Stimulated activated naive B cell treated with anti-CD40 and anti-IgM and Interleukin-4, amounts not matched to agents 10 μg/mL and 1 μg/mL and 100 μg/mL, for 72 hours (primary cell): ENCODE measurements at places on chromosomes 12 and 14.
A peak's percentile ranks its signal among the peaks of the same experiment; 100 is the strongest.

GRCh38 chr12:71949646-71950045 is 11.0 kb downstream of the TPH2 start:
- H3K27ac ChIP-seq = no peak overlapping the region
- no peaks in the 10 kb centered on the region for H3K4me1 ChIP-seq
- no peak for DNase-seq
- peaks cover 32% of the 10 kb centered on the region for H3K27me3 ChIP-seq
- no peaks in the 10 kb centered on the region for H3K36me3 ChIP-seq

DNA sequence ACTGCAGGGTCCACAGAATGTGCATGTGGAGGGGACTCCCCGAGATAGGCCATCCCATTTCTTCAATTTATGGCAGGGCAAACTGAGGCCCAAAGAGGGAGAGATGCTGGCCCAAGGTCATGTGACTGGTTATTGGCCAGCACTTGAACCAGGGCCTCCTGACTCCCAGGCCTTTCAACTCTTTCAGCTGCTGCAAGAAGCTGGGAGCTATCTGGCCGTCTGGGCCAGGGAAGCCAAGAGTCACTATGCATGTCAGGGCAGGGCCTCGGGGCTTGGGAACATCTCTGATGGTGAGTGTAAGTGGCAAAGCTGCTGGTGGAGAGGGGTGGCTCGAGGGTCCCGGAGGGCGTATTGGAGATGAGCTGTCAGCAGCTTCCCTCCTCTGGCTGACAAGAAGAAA is 9.5 kb upstream of the LTBP2 start:
- no peak for DNase-seq
- peaks cover 33% of the 10 kb centered on the region for H3K4me1 ChIP-seq
- no peak overlapping the region for H3K27ac ChIP-seq
- H3K36me3 ChIP-seq = peaks cover 2% of the 10 kb centered on the region

- H3K4me1 ChIP-seq = peaks cover 50% of the 10 kb centered on the region
- H3K4me3 ChIP-seq = peak overlapping the region; percentile 22
- no peaks in the 10 kb centered on the region for H3K27me3 ChIP-seq
- no peak for DNase-seq
These were observed 252.2 kb upstream of the ATP2B1 start for GRCh38 chr12:89960607-89961394.

GRCh38 chr14:50954811-50955372 is 10.6 kb upstream of the PYGL start:
- H3K4me1 ChIP-seq = peaks cover 7% of the 10 kb centered on the region
- H3K27me3 ChIP-seq = no peaks in the 10 kb centered on the region
- no peaks in the 10 kb centered on the region for H3K36me3 ChIP-seq
- H3K27ac ChIP-seq = no peak overlapping the region
- no peak for DNase-seq

DNA sequence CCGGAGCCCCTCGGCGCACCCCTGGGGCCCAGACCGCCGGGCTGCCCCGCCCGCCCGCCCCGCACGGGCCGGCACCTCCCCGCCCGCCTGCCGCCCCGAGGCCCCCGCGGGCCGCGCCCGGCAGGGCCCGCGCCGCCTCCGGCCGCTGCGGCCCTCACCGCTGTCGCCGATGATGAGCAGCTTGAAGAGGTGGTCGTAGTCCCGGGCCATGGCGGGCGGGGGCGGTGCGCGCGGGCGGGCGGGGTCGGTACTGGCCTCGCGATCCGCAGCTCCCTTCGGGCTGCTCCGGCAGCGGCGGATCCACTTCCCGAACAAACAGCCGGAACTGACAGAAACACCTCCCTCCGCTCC is at the start of gene RAB35:
Gene RAB35 (minus strand): TSS at position 313 of the 351 bp plus-strand sequence. CDS start 103 bp downstream, at position 210.
- H3K4me3 ChIP-seq = peak within 1 kb of the TSS; percentile 100
- H3K36me3 ChIP-seq = peaks cover 53% of the 10 kb centered on the region
- peaks cover 60% of the 10 kb centered on the region for H3K4me1 ChIP-seq
- DNase-seq = no peak
- peak within 1 kb of the TSS; percentile 98 for H3K27ac ChIP-seq

DNA sequence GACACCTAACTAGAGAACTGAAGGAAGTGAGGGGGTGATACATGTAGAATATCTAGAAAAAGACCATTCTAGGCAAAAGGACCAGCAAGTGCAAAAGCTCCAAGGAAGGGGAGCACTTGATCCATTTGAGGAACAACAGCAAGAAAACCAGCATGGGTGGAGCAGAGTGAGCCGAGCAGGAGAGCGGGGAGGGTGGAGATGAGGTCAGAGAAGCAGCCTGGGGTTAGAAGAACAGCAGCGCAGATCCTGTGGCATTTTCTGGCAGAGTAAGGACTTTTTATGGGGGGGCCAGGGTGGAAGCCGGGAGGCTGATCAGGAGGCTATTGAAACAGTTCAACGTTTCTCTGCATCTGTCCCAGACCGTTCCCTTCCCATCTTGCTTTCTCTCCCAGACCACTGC is 24.5 kb upstream of the TMCC3 start:
- no peak for DNase-seq
- no peak overlapping the region for H3K27ac ChIP-seq
- peaks cover 37% of the 10 kb centered on the region for H3K36me3 ChIP-seq
- H3K4me1 ChIP-seq = peaks cover 47% of the 10 kb centered on the region
- no peaks in the 10 kb centered on the region for H3K27me3 ChIP-seq
- no peak overlapping the region for H3K4me3 ChIP-seq

GRCh38 chr12:104740668-104741067 is 217.4 kb downstream of the SLC41A2 start:
- H3K36me3 ChIP-seq = peaks cover 62% of the 10 kb centered on the region
- H3K4me1 ChIP-seq = peaks cover 83% of the 10 kb centered on the region
- peak; percentile 45 for DNase-seq
- no peaks in the 10 kb centered on the region for H3K27me3 ChIP-seq

GRCh38 chr12:132772606-132773005 is 11.0 kb upstream of the ANKLE2 start:
- DNase-seq = peak; percentile 68
- H3K4me3 ChIP-seq = peak overlapping the region; percentile 52
- peaks cover 57% of the 10 kb centered on the region for H3K36me3 ChIP-seq
- peaks cover 32% of the 10 kb centered on the region for H3K4me1 ChIP-seq

DNA sequence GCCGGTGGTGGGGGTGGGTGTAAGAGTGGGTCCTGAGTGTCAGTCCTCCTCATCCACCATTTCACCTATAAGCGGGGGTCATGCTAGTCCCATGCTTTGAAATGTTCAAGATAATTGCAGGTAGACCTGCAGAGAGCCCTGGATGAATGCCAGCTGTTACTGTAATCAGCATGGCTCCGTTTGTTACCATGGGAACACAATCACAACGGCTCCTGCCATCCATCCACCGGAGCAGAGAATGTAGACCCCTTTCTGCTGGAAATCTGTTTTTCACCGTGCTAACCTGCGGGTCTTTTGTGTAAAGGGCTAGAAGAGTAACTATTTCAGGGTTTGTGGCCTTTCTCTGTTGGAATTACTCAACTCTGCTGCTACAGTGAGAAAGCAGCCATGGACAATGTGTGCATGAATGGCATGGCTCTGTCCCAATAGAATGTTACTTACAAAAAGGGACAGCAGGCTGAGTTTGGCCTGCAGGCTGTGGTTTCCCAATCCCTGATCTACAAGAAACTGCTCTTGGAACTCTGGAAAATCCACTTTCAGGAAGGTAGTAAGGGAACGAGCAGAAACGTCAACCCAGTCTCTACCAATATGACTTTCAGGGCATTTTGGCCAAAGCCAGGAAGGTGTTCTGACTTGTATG is 36.1 kb downstream of the KCTD10 start:
- peaks cover 11% of the 10 kb centered on the region for H3K36me3 ChIP-seq
- H3K4me3 ChIP-seq = no peak overlapping the region
- H3K4me1 ChIP-seq = no peaks in the 10 kb centered on the region
- H3K27ac ChIP-seq = no peak overlapping the region
